Non-pigmented ciliary epithelial cell (primary cell): ENCODE measurements at places on chromosomes 7 and 10.

DNA sequence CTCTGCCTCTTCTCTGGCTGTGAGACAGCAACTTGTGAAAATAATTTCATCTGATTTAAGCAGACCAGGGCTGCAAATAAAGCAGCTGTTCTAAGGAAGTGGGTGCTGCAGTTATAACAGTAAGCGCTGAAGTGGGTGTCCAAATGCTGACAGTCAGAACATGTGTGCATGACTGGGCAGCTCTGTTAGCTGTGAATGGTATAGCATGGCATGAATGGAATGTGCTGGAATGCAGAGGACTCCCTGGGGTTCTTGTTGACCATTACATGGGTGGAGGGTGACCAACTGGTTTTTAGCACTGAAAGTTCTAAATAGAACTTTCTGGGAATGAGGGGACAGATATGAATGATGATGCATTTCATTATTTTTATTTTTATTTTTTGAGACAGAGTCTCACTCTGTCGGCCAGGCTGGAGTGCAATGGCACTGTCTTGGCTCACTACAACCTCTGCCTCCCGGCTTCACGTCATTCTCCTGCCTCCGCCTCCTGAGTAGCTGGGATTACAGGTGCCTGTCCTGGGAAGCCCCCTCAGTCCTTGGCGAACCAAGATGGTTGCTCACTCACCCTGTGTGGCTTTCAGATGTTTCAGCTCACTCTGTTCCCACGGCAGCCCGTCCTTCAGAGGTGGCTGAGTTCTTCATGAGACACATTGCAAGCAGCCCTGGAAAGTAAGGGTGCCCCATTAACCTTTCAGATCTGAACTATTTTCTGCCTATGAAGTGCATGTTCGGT, 319.8 kb upstream of the PHYHIPL start:
- DNase-seq: peak; percentile 99

GRCh38 chr7:54825368-54825767, 66.4 kb upstream of the SEC61G start:
- no peak for DNase-seq

DNA sequence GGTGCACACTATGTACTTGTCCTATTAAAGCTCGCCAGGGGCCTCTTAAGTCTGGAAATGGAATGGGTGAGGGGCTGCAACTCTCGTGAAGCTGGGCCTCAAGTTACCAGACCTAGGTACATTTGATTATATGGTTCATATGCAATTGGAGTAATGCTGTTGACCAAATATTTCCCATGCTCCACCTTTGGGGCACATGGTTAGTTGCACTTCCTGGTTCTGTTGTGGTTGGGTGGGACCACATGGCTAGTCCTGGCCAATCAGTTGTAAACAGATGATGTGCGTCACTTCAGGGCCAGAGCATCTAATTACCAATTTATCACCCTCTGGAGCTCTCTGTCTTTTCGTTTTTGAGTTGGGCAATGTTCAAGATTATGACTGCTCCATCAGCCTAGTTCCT, 39.5 kb upstream of the OPN4 start:
- no peak for DNase-seq

DNA sequence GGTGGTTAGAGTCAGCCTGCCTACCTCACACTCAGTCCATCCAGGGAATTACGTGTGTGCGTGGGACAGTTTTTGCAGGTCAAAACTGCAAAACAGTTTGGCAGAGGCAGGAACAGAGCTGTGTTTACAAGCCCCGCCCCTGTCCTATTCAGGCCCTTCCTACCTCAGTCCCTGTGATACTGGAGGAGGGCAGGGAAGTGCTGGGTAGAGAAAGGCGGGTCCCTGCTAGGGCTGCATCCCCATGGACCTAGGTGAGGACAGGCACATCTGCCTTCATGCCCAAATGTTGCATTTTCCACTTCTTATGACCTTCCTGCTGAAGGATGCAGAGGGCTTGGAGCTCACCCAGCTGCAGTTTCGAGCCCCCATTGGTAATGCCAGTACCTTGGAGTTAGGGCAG, 25.1 kb downstream of the SBDS start:
- DNase-seq: no peak

DNA sequence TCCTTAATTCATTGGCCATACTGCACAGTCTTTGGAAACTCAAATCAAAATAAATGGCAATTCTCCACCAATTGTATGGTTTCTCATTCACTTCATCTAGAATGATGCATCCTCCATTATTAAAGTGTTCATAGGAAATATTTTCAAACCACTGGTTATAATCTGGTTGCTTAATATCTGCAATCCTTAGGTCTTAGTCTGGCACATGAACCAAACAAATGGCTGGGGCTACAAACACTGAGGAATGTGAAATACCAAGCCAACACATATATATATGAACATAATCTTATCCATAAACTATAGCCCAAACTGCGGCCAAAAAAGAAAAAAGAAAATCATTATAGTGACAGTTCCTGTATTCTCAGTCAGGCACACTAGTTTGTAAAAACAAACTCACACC, 5.7 kb upstream of the MSS51 start:
- peak; percentile 31 for DNase-seq

DNA sequence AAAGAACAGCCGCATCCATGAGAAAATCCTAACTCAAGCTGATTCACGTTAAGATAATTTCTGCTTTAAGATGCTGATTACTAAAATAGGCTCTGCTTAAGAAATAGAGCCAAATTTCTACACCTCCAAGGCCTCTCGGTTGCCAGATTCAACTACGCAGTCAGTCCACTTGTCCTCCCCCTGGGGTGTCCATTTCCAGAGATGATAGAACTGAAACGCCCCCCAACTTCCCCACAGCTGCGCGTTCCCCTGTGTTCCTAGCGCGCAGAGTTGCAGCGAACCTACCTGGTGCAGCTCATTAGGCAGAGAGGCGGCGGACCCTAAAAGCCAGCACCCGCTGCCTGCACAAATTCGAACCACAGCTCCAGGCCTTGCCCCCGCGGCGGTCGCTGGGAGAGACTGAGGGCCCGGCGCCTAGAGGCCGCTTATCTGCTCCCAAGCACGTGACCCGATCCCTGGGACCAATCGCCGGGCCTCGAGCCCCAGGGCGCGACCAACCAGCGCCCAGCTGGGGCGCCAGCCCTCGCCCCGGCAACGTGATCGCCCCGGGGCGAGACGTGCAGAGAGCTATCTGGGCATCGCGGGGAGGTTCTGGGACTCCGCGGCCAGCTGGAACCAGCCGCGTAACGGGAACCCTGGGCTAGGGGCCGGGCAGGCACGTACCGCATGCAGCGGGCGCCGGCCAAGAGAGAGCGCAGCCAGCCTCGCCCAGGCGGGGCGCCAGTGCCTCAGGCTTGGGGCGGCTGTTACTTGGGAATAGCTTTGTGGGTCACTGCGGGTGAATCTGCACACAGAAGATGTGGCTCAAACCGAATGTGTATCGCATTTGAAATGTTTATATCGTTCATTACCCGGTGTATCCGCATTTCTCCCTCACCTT, at the start of gene PPP1R3C:
Gene PPP1R3C, minus strand, starts transcription at position 401 of the 880 bp plus-strand sequence. Its CDS starts 102 bp downstream, at position 299.
- DNase-seq: no peak

- no peak for DNase-seq
These were observed 964.7 kb downstream of the LRMDA start for GRCh38 chr10:76396134-76396533.

DNA sequence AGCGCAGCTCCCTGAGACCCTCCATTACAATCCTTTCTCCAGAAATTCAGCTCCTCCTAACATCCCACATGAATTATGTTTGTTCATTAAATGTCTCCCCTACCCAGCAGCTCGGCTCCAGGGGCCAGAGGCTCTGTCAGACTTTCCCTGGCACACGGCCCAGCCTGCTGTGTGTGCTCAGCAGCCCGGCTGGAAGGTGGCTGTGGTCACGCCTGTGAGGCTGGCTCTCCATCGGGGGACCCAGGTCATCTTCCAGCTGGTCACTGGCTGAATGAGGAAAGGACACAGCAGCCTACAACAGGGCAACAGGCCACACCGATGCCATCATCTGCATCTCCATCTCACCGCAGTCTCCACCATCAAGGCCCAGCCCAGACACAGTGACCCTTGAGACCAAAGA, 219.8 kb downstream of the MAD1L1 start:
- no peak for DNase-seq

GRCh38 chr7:124784879-124785818, 19.6 kb upstream of the GPR37 start:
- peak; percentile 27 for DNase-seq

DNA sequence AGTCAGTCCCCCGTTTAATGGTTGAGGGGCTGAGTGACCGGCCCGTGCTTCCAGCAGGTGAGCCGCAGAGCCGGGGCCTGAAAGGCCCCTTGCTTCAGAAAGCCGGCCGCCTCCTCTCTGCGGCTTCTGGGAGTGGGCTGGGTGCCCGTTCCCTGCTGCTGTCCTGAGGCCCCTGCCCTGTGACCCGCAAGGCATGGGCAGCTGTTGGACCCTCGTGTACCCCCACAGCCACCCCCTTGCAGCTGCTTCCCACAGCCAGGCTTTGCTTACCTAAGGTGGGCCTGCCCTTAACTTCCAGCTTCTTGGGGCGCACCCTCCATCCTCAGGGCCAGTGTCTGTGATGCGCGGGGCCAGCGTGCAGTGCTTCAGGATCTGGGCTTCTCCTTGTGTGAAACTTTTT, 26.6 kb downstream of the PFKFB3 start:
- no peak for DNase-seq

DNA sequence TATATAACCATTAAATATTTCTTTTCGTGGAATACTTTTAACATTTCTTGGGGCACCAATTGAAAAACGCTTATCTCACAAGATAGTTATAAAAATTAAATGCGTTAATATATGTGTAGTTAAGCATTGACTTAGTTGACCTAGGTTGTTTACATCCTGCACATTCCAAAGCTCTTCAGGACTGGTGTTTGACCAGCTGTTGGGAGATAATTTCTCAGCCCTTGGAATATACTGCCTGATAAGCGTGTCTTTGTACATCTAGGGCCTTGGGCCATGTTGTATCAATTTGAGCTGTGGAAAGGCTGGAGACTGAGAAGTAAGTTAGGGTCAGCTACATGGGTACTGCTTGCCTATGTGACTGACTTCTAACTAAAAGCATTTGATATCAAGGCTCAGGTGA, 90.0 kb upstream of the AOAH start:
- DNase-seq: no peak

DNA sequence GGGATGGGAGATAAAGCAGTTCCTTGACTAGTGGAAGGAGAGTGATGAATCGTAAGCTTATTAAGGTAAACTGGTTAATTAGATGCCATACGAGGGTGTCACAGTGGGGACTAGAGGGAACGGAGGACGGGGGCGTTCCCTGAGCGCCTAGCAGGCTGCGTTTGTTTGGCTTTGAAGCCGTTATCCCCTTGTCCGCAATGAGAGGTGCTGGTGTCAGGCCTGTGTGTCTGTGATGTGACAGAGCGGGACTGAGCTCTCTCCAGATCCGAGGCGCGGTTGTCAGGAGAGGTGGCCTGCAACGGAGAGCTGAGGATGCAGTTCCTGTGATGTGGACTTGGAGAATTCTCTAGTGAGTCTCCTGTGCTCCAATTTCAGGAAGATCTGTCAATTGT, 60.0 kb upstream of the PRPS1L1 start:
- DNase-seq: no peak

DNA sequence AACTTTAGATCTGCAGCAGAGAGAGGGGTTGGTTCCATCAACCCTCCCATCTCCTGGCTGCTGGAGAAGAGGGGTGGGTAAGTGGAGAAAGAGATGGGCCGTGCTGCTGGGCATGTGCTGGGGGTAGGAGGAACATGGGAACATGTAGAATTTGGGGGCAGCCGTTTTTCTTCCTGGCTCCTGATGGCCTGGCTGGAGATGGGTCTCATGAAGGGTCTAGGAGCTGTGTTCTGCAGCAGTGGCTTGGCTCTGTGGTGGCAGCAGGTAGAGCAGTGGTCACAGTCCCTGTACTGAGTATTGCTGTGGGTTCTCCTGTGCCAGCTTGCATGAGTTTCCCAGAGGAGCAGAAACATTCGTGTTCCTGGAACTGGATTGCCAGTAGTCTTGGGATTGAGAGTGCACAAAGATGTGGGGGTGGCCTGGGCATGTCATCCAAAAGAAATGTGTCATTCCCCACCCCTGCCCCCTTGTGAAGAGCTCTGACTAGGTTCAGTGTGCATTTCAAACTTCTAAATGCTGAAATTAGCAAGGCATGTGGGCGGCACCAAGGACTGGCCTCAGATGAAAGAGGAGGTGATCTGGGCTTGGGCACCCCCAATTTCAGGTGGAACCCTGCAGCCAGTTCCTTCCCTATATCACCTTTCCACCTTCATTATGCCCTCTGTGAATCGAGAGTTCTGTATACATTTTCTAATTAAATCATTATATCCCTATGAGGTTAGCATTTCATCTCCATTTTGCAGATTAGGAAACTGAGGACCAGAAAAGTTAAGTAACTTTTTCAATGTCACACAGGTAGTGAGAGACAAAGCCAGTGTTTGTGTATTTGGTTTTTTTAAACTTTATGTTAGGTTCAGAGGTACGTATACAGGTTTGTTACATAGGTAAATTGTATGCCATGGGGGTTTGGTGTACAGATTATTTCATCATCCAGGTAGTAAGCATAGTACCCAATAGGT, 2.1 kb downstream of the CHST3 start:
- no peak for DNase-seq

- no peak for DNase-seq
These were observed 116.0 kb downstream of the NEURL1 start for GRCh38 chr10:103609231-103610082.

DNA sequence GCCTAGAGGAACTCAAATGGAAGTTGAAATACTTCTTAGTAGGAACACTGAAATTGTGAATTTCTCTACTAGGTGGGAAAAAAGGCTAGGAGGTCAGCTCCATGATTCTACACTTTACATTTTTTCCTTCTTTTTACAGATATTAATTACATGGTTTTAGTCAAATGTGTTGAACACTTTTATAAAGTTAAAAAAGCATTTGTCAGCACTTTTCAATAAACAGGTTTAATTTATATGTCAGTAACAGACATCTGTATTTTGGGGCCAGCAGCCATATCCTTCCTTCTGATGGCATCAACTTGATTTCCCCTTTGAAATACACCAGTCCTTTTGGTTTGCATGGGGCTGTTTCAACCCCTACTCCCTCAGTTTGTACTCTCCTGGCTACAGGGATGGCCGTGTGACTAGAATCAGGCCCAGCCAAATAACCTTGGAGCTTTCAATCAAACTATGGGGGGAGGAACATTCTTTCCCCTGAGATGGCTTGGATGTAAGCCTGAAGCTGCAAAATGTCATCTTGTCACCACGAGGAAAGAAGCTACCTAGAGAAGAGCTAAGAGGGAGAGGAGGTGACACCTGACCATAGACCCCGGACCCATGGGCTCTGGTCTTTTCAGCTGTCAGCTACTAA, 171.0 kb upstream of the NEBL start:
- no peak for DNase-seq

DNA sequence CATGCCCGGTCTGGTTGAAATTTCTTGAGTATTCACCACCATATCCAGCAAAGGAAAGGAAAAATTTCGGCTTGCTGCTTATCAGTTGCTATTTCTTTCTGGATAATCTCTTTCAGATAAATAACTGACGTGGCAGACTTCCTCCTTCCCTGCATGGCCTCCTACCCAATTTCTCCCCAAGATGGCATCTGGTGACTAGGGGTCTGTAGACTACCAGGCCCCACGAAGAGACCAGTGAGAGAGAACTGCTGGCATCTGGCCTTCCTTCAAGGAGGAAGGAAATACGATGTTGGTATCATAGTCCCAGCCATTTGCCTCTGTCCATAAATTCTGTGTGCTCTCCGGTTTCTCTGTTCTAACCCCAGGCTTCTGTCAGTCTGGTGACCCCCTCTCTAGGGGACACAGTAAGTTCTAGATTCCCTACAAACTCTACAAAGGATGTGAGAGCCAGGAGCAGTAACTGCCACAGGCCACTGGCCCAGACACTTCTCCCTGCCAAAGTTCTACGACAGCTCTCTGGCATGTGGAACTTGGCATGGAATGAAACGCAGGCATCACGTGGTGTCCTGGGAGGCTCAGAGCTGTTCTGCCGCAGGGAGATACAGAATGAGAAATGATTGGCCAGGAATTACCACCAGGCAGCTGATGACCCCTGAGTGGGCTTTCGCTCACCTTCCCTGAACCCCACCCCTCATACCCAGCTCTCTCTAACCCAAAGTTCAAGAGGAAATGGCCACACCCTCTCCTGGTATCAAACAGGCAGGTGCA, 30.0 kb upstream of the MSRB2 start:
- DNase-seq: peak; percentile 17
